Thymus (tissue), 14 donors: ENCODE measurements at places on chromosomes 13 and 19. TPM values are rescaled to one million over a fixed set of nuclear protein-coding genes. Genes with fewer than 3 reads are reported as not detected.

DNA sequence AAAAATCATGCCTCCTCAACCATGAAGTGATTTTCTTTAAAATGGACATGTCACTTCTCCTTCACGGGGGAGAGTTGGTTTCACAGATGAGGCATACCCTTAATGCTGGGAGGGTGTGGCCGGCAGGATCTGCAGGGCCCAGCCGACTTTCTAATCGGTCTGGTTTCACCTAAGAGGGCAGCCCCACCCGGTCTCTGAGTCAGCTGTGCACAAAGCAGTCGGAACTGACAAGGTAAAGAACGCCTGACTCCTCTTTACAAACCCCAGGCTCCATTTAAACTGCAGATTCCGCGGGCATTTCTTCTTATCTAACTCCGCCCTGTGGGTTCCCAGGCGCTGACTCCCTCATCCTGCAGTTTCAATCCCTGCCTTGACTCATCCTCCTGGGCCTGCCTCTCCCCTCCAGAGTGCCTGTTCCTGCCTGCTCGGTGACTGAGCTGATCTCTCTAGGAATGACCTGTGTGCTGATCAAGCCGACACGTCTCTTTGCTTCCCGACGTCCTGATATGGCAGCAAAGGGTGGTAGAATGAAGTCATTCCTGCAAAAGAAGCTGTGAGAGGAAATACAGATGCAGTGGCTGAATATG, 63.4 kb downstream of the EFNB2 start:
- H3K4me1 ChIP-seq: no peaks in the 10 kb centered on the region
- H3K4me3 ChIP-seq: no peak overlapping the region
- DNase-seq: no peak
- peak overlapping the region; percentile 30 for H3K27ac ChIP-seq
- H3K36me3 ChIP-seq: no peaks in the 10 kb centered on the region
- H3K27me3 ChIP-seq: peaks cover 6% of the 10 kb centered on the region

DNA sequence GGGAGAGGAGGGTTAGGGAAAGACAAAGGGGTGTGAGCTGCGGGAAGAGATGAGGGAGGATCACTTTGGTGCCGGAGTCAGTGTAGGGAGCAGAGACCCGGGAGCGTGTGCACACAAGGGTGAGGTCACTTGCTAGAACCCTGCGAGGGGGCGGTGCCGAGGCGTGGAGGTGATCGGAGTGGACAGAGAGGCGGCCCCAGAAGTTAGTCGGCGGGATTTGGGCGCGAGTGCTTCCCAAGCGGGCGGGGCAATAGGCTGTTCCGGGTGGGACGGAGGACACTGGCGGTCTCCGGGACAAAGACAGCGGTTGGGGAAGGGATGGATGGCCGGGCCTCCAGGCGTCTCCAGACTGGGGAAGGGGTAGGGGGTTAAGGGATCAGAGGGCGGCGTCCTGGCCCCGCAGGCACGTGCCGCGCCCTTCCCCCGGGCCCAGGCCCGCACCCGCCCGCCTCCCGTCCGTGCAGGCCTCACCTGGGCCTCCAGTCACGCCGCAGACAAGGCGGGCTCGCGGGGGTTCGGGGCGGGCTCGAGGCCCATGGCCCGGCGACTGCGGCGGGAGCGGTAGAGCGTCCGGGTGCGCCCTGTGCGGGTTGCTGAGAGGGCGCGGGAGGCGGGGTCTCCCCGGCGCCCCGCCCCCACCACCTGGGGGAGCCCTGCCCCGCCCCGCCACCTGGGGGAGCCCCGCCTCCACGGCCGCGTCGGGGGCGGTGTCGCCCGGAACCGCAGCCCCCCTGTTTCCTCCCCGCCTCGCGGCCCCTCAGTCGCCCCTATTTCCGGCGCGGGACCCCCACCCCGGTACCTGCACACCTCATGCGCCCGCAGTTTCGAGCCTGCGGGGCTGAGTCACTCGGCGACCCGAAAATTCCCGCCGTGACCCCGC, at the start of gene LPAR2:
TSS of gene LPAR2 (minus strand) at position 600 of the 880 bp plus-strand sequence. CDS start 945 bp downstream, outside the sequence.
- H3K4me1 ChIP-seq: peaks cover 21% of the 10 kb centered on the region
- H3K27ac ChIP-seq: peak within 1 kb of the TSS; percentile 79
- no peaks in the 10 kb centered on the region for H3K27me3 ChIP-seq
- peak within 1 kb of the TSS; percentile 66 for H3K4me3 ChIP-seq
- peaks cover 32% of the 10 kb centered on the region for H3K36me3 ChIP-seq

- H3K27me3 ChIP-seq: no peaks in the 10 kb centered on the region
- DNase-seq: no peak
- no peak overlapping the region for H3K4me3 ChIP-seq
- H3K4me1 ChIP-seq: peaks cover 45% of the 10 kb centered on the region
- H3K27ac ChIP-seq: peak overlapping the region; percentile 95
- H3K36me3 ChIP-seq: no peaks in the 10 kb centered on the region
Observed at GRCh38 chr19:28469544-28469943, 743.4 kb downstream of the UQCRFS1 start.

The NDUFA7 gene
- polyA plus RNA-seq: 110 TPM

GRCh38 chr13:73109969-73110368, 51.2 kb downstream of the KLF5 start:
- no peaks in the 10 kb centered on the region for H3K4me1 ChIP-seq
- no peak overlapping the region for H3K4me3 ChIP-seq
- H3K36me3 ChIP-seq: no peaks in the 10 kb centered on the region
- DNase-seq: no peak
- H3K27me3 ChIP-seq: no peaks in the 10 kb centered on the region

DNA sequence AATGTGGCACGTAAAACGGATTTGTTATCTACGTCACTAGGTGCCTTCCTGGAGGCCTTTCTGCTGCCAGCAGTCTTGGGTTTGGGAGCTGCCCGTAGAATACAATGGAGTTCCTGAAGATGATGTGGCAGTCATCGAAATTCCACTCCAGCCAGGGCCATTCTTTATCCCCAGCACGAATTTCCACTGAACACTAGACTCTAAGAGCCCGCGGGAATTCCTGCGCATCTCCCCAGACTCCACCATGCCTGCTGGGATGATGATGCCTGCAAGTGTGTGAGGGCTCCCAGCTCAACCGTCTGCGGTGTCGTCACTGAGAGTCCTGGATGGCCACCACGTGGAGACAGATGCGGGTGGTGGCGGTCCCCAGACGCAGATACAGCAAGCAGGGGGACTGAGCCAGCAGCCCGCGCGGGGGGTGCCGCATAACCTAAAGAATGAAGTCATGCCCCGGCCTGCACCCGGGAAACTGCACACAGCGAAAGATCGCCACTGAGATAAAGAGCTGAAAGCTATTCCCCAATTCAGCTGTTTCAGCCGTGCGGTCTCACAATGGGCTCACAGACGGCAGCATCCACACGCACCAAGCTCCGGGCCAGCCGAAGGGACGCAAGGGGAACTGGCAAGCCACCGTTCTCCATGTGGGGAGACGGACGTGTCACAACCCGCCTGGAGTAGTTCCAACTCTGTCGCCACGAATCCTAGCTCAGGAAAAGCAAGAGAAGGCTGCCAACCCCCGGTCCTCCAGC, 41.1 kb downstream of the COL4A1 start:
- no peak overlapping the region for H3K27ac ChIP-seq
- DNase-seq: no peak
- H3K36me3 ChIP-seq: no peaks in the 10 kb centered on the region
- H3K4me3 ChIP-seq: no peak overlapping the region
- no peaks in the 10 kb centered on the region for H3K4me1 ChIP-seq

The WTIP gene
- 3.6 TPM for polyA plus RNA-seq

The ERICH6B gene
- not detected for polyA plus RNA-seq

- peaks cover 58% of the 10 kb centered on the region for H3K27me3 ChIP-seq
- H3K4me1 ChIP-seq: no peaks in the 10 kb centered on the region
- H3K36me3 ChIP-seq: no peaks in the 10 kb centered on the region
- H3K4me3 ChIP-seq: no peak overlapping the region
- DNase-seq: no peak
- no peak overlapping the region for H3K27ac ChIP-seq
Observed at GRCh38 chr19:294946-295686, 3.9 kb upstream of the PLPP2 start.

GRCh38 chr19:5966215-5966614, 11.7 kb downstream of the RANBP3 start:
- no peaks in the 10 kb centered on the region for H3K27me3 ChIP-seq
- H3K4me1 ChIP-seq: peaks cover 82% of the 10 kb centered on the region
- no peak for DNase-seq

GRCh38 chr13:110616103-110617101, 1.1 kb downstream of the NAXD start:
- H3K4me3 ChIP-seq: peak overlapping the region; percentile 100
- peaks cover 15% of the 10 kb centered on the region for H3K4me1 ChIP-seq
- H3K36me3 ChIP-seq: no peaks in the 10 kb centered on the region
- H3K27me3 ChIP-seq: no peaks in the 10 kb centered on the region
- DNase-seq: peak; percentile 48

DNA sequence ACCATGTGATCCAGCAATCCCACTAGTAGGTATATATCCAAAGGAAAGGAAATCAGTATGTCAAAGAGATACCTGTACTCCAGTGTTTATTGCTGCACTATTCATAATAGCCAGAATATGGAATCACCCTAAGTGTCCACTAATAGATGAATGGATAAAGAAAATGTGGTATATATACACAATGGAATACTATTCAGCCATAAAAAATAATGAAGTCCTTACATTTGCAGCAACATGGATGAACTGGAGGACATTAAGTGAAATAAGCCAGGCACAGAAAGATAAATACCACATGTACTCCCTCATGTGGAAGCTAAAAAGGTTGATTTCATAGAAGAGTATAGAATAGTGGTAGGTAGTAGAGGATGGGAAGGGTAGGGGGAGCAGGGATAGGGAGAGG, 23.5 kb downstream of the BORA start:
- H3K36me3 ChIP-seq: peaks cover 27% of the 10 kb centered on the region
- H3K4me1 ChIP-seq: no peaks in the 10 kb centered on the region
- H3K27ac ChIP-seq: no peak overlapping the region
- DNase-seq: no peak

DNA sequence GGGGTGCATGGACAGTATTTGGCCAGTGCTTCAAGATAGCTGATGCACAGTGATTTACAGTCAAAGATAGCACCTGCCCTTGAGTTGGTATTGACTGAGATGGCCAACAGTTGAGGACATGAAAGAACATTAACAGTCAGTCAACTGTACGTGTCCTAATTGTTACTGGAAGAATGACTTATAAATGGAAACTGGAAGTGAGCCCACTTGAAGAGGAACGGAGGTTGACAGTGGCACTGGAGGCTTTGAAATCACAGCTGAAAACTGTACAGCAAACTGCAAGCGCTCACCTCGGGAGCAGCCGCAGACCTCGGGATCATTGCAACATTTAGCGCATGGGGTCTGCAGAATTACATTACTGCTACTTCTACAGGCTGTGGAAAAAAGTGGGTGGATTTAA, 77.1 kb downstream of the GGACT start:
- H3K4me3 ChIP-seq: no peak overlapping the region
- DNase-seq: no peak
- no peaks in the 10 kb centered on the region for H3K36me3 ChIP-seq
- H3K4me1 ChIP-seq: no peaks in the 10 kb centered on the region

GRCh38 chr19:35318679-35319448, 10.1 kb upstream of the CD22 start:
- no peak overlapping the region for H3K4me3 ChIP-seq
- no peak for DNase-seq
- H3K27me3 ChIP-seq: no peaks in the 10 kb centered on the region
- H3K27ac ChIP-seq: no peak overlapping the region
- H3K4me1 ChIP-seq: peaks cover 3% of the 10 kb centered on the region
- H3K36me3 ChIP-seq: no peaks in the 10 kb centered on the region

The ZNF714 gene
- 5.0 TPM for polyA plus RNA-seq

- no peak overlapping the region for H3K4me3 ChIP-seq
- no peak for DNase-seq
- no peak overlapping the region for H3K27ac ChIP-seq
- no peaks in the 10 kb centered on the region for H3K36me3 ChIP-seq
- no peaks in the 10 kb centered on the region for H3K4me1 ChIP-seq
- no peaks in the 10 kb centered on the region for H3K27me3 ChIP-seq
Observed at GRCh38 chr13:76874479-76874878, 11.7 kb downstream of the KCTD12 start.

GRCh38 chr13:72804301-72804700, 22.4 kb downstream of the PIBF1 start:
- no peaks in the 10 kb centered on the region for H3K27me3 ChIP-seq
- no peaks in the 10 kb centered on the region for H3K4me1 ChIP-seq
- H3K27ac ChIP-seq: no peak overlapping the region
- peaks cover 19% of the 10 kb centered on the region for H3K36me3 ChIP-seq

DNA sequence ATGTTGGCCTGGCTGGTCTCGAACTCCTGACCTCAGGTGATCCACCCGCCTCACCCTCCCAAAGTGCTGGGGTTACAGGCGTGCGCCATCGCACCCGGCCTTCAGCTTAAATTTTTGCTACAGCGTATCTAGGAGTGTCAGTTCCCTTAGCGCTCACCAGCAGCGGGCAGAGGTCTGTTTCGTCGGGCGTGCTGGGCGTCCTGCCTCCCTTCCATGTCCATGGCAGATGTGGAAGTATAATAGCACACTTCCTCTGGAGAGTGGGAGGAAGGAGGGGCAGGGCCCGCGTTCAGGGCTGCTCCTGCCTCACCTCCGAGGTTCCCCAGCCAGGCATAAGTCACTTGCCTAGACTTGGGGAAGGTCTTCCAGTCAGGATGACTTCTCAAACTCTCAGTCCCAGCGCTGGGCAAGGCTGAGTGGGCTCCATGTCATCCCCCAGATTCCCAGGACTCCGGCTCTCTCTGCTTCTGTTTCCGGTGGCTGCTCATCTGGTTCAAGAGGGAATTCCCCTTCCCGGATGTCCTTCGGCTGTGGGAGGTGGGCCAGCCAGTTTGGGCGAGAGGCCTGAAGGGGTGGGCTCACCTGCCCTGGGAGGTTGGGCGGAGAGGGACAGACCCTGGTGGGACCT, 9.5 kb downstream of the IL4I1 start:
- peaks cover 10% of the 10 kb centered on the region for H3K4me1 ChIP-seq
- H3K4me3 ChIP-seq: no peak overlapping the region
- H3K27me3 ChIP-seq: peaks cover 34% of the 10 kb centered on the region
- DNase-seq: no peak
- H3K27ac ChIP-seq: no peak overlapping the region

DNA sequence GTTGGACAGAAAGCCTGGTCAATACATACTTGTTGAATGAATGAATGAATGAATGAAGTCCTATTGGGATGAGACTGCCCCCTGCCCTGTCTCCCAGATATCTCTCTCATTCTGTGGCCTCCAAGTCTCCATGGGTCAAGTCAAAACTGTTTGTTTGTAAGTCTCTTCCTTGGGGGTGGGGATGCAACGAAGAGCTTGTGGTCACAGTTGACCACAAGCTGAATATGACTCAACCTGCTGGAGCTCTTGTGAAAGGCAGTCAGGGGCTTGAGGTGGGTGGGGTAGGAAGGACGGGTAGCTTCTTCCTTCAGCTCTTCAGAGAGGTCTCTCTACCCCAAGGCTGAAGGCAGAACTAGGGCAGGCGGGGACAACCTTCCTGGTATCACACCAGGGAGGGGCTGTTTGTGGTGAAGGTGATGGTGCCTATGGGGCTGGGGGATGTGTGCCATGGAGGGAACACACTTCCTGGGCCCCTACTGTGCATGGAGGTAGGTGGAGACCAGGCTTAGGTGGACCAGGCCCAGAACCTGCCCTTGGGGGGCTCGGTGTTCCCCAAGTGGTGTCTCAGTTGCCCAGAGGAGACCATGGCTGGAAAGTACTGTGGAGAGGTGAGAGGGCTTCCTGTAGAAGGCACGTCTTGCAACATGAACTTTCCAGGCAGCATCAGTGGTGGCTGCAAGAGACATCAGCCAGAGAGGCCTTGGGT, 8.0 kb downstream of the MYO1F start:
- peak overlapping the region; percentile 74 for H3K27ac ChIP-seq
- H3K27me3 ChIP-seq: no peaks in the 10 kb centered on the region
- no peaks in the 10 kb centered on the region for H3K36me3 ChIP-seq
- no peak for DNase-seq
- H3K4me1 ChIP-seq: peaks cover 10% of the 10 kb centered on the region

The FGF9 gene
- 0.66 TPM for polyA plus RNA-seq
